GM19239 (cell line): ENCODE measurements at places on chromosomes 3 and 15.

DNA sequence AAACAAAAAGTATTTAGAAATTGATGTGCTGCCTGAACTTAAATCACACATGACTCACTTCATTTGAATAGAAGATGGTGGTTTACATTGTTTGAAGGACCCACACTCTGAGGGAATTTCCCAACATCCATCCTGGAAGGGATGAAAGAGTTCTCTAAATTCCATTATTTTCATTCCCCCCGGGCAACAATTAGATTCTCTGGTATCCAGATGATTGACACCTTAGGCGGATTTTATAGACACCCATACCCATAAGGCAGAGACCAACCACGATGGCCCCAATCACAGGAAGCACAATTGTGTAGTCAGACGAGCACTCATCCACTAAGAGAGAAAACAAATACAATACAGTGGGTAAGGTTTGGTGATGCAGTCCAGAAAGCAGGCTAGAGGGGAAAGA is 24.6 kb upstream of the MCCC1 start:
- DNase-seq: no peak

DNA sequence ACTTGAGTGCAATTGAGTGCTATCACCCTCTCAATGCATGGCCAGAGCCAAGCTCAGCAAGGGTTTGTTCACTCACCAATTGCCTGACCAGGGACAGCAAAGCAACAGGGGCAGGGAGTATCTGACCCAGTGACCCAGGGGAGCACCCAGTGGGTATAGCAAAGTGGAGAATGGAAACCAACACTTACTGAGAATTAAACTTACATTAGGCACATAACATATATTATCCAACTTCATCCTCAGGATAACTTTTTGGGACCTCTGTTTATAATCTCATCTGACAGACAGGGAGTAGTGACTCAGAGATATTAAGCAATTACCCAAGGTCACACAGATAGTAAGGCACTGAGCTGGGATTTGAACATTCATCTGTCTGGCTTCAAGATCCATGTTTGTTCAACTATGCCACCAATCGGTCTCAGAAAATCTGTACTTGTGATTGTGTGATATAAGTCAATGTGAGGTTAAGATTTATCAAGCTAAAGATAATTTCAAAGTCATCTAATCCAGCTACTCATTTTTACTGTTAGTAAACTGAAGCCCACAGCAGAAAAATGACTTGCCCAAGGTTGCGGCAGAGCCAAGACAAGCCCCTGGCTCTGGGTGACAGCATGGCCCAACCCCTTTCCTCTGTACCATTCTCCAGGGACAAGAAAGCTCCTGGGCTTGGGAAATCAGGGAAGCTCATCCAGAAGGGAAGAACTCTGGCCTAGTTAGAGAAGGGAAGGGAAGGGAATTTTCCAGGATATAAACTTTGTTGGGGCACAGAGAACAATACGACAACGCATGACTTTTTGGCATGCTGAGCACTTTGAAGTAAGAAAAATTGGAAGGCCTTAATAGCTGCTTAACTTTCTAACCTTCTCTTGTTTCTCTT is 138.0 kb upstream of the SMAD3 start:
- DNase-seq: no peak

- DNase-seq: no peak
These were observed 636 bp upstream of the LRRC58 start for GRCh38 chr3:120349855-120350125.

GRCh38 chr3:70890020-70890394 is 577.6 kb upstream of the MDFIC2 start:
- DNase-seq: no peak

- no peak for DNase-seq
These were observed 9.7 kb upstream of the CMTM7 start for GRCh38 chr3:32381922-32382321.

GRCh38 chr15:75843678-75844581 is 683 bp downstream of the UBE2Q2 start:
- peak; percentile 48 for DNase-seq

- no peak for DNase-seq
These were observed 3.1 kb downstream of the GP5 start for GRCh38 chr3:194395778-194396538.

- DNase-seq: no peak
These were observed 48.1 kb downstream of the STARD5 start for GRCh38 chr15:81275711-81276392.

DNA sequence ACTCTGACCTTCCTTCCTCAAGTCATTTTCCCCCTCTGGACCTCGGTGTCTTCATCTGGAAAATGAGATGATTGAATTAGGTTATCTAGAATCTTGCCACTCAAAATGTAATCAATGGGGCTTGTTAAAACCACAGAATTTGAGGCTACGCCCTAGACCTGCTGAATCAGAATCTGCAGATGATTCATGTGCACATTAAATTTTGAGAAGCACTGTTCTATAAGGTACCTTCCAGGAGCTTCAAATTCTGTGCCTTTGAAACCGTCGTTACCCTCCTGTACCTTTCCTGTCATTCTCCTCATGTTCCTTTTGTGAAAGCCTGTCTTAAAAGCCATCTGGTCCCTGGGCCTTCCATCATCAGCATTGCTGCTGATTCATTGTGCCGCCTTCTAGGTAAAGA is 172.4 kb upstream of the TOPAZ1 start:
- DNase-seq: no peak

DNA sequence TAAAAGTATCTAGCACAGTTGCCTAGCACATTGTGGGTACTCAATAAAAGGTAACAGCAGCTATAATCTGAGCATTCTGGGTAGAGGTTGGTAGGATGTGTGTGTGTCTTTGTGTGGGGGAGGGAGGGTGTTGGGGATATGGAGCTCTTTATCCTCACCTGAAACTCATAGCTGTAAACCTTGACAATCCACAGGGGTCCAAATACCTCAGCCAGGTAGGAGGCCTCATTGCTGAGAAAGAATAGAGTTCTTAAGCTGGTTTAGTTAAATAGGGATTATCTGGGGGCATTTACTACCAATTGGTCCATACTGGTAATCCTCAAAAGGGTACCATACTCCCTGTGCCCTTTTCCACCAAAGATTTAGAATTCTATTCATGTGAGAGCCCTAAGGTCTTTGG is 3.9 kb downstream of the SERF2 start:
- DNase-seq: no peak

DNA sequence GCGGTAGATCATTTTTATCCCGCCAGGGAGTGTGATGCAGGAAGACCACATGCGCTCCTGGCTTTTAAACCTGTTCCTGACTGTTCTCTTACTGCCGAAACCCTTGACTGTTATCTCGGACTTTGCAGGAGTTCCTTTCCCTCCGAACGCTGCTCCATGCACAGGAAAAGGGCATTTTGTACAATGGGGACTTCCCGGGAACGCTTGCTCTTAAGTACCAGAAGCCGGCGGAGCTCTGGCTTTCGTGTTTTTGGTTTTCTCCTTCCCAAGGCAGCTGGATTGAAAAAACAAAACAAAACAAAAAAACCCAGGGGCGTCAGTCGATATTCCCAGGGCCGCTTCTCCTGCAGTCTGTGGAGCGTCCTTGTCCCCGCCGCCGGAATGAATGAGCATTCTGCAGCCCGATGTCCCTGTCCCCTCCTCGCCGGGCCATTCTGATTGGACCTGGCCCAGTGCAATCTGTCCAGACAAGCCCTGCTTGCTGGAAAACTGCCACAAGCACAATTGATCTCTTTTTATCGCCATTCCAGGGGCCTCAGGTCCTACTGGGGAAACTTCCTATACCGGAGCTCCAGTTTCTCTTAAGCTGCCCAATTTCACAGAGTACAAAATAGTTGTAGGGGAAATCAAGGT is 44.8 kb downstream of the SLC6A1 start:
- DNase-seq: no peak

DNA sequence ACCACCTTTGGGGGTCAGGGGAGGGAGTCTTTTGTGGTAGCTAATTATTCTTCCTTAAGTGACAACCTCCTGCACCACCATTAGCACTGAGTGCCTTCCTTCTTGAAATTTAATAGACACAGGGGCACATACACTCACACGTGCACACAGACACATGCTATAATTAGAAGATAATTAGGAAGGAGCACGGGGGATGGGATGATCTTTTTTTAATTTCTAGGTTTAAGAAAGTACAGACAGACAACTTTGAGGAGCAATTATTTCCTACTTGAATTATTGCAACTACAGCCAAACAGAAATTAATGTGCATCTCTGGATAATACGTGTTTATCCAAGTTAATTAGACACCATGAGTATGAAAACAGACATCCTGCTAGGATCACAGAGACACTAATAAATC is 44.8 kb upstream of the GUCA1C start:
- DNase-seq: no peak

DNA sequence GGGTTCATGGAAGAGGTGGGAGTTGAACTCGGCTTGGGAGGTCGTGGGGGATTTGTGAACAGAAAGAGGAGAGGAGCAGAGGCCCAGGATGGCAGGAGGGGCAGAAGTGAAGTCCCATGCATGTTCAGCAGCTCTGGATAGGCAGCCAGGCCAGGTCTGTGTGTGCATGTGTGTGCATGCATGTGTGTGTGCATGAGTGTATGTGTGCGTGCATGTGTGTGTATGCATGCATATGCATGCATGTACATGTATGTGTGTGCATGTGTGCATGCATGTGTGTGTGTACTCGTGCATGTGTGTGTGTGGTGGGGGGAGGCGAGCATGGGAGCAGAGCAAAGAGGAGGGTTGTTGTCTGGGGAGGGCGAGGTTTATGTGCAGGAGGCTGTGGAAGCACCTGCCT is 178.4 kb downstream of the RPLP1 start:
- DNase-seq: no peak

- no peak for DNase-seq
These were observed 128.2 kb upstream of the HES1 start for GRCh38 chr3:194007592-194008337.

GRCh38 chr15:26864664-26865191 is 2.1 kb upstream of the GABRA5 start:
- DNase-seq: no peak

DNA sequence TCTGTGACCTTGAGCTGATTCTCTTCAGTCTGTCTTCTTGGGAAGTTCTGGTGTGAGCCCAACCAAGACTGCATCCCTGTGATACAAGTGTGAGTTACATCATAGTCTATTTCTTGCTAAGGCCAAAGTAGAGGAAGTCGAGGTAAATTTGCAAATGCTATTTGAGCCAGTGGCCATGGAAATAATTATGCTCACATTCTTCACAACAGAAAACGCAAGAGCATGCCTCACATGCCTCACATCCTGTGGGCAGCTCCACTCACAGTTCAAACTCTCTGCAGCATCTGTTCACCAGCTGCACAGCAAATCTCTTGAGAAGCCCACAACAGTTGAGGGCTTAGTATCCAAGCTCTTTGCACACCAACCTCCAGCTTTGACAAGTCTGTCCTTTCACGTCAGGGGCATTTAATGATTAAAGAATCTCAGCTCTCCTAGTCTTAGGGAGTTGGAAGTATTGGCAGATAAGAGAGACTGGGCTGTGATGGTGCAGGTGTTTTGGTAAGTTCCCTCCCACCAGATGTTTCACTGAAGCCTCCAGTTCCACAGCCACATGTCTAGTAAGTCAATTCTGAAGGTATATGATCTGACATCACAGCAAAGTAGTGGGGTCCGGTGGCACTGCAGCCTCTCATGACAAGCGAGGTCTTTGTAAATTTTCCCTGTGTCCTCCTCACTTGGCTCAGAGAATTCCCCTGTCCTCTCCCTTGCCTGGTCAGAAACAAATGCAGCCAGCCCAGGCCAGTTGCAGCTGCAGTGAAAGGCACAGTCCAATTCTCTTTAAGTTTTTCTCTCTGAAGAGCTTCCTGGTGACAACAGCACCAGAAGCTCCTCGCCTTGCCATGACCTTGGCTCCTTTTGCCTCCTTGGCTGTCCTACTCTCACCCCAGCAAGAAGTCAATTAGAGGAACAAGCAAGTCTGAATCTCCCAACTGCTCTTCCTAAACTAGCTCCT is 166.1 kb downstream of the SSR3 start:
- no peak for DNase-seq

DNA sequence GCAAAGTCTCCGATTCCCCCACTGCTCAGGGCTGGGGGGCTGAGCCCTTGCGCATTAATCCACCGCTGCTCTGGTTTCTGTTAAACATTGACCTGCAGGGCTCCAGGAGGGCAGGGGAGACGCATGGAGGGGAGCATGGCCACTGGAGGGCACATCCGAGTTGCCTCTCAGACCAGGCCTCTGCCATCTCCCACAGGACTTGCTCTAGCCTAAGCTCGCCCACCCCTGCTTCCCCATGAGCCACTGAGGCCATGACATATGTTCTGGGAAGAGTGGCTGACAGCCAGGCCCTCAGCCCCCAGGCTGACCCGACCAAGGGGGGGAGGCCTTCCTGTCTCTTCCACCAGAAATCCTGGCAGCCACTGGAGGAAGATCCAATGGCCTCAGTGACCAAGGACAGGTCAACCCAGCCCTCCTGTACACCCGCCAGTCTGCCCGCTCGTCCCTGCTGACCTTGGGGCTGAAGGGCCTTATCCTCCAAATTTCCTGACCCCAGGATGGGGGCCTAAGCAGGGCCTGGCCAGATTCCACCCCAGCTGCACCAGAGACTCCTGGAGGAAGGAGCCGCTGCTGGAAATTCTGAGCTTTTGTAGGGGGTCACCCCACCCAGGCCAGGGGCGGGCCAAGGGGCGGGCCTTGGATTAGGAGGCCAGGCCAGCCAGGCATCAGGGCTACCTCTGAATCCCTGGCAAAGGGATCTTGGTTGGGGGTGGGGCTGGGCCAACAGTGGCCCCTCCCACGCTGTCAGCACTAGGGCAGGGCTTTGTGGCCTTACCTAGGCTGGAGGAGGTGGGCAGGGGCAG is at the start of gene HYAL1:
Gene HYAL1, minus strand, starts transcription at position 562 of the 803 bp plus-strand sequence. CDS start 618 bp downstream, outside the sequence.
- no peak for DNase-seq
